ENCODE measurements at places on chromosomes 7 and 10.

GRCh38 chr7:97357459-97357858 is 240.0 kb downstream of the SDHAF3 start:
- DNase-seq = no peak

DNA sequence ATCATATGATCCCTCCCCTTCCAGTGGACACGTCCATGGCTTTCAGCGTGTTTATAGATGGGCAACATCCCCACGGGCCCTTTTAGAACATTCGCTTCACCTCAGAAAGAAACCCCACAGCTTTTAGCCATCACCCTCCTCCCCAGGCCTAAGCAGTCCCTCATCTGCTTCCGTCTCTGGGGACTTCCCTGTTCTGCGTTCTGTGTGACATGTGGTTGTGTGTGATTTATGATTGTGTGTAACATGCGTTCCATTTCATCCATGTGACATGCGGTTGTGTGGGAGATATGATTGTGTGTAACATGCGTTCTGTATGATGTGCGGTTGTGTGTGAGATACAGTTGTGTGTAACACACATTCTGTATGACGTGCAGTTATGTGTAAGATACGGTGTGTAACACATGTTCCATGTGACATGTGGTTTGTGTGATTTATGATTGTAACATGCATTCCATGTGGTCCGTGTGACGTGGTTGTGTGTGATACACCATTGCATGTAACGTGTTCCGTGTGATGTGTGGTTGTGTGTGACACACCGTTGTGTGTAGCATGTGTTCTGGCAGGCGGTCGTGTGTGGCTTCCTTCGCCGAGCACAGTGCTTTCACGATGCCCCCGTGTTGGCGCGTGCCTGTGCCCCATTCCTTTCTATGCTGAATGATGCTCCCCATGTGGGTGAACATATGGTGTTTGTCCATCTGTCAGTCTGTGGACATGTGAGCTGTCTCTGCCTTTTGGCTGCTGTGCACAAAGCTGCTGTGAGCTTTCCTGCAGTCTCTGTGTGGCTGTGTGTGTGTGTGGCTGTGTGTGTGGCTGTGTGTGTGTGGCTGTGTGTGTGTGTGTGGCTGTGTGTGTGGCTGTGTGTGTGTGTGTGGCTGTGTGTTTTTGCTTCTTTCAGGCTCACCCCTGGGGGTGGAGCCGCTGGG is 26.2 kb downstream of the PWWP2B start:
- no peak for DNase-seq

GRCh38 chr10:43665054-43665453 is 16.4 kb upstream of the ZNF32 start:
- no peak for DNase-seq

DNA sequence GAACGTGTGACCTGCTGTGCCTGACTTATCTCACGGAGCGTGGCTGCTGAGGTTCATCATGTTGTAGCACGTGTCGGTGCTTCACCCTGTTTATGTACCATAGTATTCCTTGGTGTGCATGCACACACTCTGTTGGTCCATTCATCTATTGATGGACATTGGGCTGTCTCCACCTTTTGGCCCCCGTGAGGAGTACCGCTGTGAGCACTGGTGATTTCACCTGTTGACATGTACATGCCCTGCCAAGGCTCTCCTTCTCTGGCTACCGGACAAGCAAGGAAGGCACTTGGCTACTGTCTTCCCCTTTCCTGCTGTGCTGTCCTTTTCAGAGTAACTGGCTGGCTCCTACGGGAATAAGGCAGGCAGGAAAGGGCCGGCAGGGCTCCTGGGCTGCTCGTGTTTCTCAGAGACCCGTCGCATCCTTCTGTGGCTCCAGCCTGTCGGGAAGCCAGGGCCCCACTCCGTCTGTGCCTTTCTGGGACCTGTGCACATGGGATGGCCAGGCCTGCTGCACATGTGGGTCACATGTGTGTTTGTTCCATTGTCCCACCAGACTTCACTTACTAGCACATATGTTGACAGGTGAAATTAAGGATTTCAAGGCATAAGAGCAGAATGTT is 17.8 kb upstream of the TBRG4 start:
- DNase-seq = no peak

DNA sequence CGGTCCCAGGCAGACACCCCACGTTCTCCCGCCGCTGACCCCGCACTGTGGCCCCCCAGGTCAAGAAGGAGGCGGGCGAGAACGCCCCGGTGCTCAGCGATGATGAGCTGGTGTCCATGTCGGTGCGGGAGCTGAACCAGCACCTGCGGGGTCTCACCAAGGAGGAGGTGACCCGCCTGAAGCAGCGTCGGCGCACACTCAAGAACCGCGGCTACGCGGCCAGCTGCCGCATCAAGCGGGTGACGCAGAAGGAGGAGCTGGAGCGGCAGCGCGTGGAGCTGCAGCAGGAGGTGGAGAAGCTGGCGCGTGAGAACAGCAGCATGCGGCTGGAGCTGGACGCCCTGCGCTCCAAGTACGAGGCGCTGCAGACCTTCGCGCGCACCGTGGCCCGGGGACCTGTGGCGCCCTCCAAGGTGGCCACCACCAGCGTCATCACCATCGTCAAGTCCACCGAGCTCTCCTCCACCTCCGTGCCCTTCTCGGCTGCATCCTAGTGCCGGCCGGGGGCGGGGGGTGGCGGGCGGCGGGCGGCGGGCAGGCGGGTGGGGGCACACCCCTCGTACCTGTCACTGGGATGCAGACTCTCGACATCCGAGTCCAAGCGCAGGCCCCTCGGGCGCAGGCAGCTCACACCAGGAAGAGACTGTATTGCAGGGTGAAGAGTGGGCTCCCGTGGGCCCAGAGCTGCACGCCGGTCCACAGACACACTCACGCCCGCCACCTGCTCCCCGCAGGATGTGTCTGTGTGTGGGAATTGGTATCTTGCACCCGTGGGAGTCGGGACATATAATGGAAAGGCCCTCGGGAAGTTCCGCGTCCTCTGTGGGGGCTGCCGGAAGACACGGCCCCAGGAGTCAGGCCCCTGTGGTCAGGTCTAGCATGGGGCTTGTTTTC is 9.6 kb downstream of the MAFK start:
- DNase-seq = no peak

DNA sequence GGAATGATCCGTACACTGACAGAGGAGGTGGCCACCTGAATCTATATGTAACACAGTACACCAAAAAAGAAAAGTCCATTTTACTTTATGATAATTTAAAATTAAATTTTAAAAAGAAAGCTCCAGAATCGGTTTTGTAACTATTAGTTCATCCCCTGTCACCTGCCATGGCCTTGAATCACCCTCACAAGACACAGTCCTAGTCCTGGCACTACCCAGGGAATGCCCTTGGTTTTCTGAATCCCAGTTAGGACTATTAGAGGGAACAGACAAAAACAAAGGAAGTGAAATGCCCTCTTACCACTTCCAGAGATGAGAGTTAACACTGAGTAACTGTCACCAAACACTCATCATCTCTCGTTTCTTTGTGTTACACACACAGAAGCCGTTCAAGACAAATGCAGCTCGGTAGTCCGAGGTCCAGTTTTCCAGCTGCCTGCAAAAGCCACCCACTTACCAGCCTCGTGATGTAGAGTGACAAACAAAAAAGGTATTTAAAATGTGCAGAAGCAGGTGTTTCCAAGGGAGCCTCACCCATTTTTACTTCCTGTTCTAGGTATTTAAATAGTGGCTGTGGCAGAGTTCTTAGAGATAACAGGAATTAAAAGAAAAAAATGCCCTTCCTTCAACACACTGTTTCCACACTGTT is 6.1 kb downstream of the PTPRN2 start:
- DNase-seq = no peak

DNA sequence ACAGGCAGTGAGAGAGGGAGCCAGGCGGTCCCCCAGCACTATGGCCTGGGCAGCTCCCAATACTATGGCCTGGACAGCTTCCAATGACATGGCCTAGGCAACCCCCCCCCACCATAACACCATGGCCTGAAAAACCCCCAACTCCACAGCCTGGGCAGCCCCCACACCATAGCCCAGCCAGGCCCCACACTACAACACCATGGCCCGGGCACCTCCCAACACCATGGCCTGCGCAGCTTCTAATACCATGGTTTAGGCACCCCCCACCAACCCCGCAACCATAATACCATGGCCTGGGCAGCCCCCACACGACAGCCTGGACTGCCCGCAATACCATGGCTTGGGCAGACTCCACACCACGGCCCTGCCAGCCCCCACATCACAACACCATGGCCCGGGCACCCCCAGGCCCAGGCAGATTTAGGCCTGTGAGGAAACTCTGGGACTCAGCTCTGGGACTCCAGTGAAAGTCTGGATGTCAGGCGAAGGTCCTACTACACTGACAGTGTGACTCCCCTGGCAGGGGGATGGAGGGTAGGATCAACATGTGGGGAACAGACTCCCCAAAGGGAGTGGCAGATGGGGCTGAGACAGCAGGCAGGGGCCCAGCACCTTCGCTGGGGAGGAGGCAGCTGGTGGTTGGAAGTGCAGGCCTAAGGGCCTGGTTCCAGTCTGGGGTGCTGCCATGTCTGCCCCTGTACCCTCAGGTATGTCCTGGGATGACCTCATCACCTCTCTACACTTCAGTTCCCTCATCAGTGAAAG is 8.7 kb downstream of the CPXM2 start:
- DNase-seq = no peak

GRCh38 chr7:98990356-98990755 is 112.0 kb downstream of the TRRAP start:
- DNase-seq = no peak

DNA sequence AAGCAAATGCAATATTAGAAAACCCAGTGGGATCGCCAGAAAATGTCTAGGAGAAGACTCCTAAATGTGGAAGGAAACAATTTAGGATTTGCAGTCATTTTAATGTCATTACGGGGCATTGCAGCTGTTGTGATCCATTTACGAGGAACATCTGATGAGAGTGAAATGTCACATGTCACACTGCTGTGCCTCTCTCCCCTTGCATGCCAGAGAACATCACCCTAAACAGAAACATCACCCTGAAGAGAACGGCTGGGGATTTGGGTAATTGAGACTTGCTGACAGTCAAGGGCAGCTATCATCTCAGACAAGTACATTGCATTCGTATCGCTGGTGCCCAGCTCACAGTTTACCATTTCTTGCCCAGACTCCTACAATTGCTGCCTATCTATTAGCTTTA is 785.7 kb upstream of the POM121L12 start:
- DNase-seq = no peak

GRCh38 chr7:77674878-77675277 is 21.4 kb upstream of the RSBN1L start:
- DNase-seq = no peak

- peak; percentile 43 for DNase-seq
Measured at GRCh38 chr10:22022257-22023032, 18.9 kb upstream of the DNAJC1 start.

- no peak for DNase-seq
Measured at GRCh38 chr10:52442576-52442975, 128.5 kb downstream of the DKK1 start.

DNA sequence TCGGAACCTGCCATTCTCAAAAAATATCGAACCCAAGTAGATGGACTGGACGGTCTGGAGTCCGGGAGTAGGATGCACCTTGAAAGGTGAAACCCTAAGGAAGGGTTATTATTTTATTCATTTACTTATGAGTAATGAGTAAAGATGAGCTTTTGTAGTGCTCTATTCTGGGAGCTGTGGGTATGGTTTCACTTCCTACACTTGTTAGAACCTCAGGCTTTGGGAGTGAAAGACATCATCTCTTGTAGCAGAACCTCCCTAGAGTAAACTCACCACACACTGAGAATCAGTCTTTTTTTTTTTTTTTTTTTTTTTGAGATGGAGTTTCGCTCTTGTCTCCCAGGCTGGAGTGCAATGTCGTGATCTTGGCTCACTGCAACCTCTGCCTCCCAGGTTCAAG is 389.4 kb upstream of the AUTS2 start:
- DNase-seq = no peak

DNA sequence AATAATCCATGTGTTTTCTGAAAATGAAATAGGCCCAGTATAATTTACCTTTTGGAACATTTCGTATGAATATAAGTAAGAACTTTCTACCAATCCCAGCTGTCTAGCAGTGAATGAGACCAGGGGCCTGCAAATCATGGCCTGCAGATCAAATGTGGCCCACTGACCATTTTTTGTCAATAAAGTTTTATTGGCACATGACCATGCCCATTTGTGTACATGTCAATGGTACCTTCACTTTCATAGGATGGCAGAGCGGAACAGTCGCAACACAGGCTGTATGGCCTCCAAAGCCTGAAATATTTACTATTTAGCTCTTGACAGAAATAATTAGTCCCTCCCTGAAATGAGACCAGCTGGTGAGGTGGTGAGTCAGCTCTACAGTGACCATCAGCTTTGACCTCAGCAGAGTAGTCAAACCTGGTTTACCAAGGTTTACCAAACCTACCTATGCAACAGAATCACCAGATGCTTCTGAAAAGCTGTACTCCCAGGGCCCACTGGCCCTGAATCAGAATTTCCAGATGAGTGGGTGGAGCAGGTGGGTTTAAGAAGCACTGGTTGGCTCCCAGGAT is 13.8 kb upstream of the C10orf90 start:
- DNase-seq = no peak

GRCh38 chr10:24513155-24513554 is 210.5 kb downstream of the ARHGAP21 start:
- no peak for DNase-seq

DNA sequence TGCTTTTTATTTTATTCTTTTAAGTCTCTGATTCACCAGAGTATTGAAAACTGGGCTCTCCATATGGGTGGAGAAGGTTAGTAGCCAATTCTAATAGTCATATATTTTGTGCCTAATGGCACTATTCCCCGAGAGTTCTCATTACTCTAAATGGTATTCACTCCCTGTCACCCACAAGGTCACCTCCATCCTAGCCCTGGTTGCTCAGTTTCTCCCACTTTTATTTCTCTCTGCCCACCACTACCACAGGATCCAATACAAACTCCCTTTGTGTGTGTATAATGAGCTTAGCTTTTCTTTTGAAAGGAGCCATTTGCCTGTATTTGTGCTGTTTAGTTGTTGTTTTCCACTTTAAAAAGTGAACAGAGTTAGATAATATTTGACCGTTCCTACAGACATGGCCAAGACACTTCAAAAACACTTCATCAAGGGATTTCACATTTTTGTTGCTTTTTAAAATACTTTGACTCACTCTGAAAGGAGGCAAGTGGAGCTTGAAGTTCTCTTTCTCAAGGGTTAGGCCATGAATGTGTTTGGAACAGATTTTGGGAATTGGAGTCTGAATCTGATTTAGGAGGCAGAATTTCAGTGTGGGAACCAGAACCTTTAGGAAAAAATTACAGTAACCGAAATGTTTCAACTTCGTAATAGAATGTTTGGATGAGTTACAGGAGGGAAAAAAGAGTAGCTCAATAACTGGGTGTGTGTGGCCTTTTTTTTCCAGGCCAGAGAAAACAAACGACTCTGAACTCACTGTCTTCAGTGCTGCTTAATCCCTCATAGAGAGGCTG is 321.3 kb downstream of the BICC1 start:
- DNase-seq = no peak

- DNase-seq = no peak
Measured at GRCh38 chr10:122042836-122043235, 53.9 kb downstream of the TACC2 start.
